ENCODE measurements at places on chromosomes 2 and 18.

DNA sequence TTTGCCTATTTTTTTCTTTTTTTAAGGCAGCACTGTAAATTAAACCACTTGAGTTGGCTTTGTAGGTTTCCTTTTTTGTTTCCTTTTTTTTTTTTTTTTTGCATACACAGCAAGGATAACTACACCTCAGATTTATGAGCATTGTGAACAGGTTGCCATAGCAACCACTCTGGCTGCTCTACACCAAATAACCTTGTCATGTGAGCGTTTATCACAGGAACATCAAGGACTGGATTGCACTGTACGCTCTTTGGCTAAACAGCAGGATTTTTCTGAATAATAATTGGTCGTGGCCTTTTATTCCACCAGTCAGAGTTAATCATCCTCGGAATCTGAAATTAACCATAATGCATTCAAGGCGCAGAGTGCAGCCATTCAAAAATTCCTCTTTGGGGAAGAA lies 199.1 kb upstream of the SLC14A2 start:
- no peak for DNase-seq

DNA sequence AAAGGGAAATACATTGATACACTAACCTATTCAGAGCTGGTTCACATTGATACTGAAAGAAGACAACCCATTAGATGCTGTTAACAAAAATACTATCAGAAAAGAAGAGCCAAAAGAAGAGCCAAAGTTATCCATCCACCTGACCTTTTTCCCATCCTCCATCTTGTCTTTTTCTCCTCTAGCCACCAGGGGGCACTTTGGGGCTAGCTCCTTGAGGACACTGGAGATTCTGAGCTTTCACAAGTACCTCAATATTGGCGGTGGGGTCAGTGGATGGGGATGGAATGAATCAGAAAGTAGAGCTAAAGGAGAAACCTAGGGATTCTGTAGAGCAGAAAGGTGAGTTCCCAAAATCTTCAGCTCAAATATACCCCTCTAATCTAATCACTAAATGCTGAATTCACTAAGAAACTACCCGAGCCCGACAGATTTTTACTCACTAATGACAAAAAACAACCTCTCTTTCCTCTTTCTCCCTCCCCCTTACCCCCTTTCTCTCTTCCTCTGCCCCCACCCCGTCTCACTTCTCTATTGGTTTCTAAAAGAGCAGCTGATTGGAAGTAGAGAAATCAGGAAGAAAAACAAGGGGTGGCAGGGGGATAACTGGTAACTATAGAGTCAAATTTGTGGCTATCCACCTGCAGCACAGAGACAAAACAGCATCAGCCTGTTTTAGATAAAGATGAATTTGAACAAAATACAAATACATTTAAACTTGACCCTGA lies 203.3 kb downstream of the TCF4 start:
- no peak for DNase-seq

DNA sequence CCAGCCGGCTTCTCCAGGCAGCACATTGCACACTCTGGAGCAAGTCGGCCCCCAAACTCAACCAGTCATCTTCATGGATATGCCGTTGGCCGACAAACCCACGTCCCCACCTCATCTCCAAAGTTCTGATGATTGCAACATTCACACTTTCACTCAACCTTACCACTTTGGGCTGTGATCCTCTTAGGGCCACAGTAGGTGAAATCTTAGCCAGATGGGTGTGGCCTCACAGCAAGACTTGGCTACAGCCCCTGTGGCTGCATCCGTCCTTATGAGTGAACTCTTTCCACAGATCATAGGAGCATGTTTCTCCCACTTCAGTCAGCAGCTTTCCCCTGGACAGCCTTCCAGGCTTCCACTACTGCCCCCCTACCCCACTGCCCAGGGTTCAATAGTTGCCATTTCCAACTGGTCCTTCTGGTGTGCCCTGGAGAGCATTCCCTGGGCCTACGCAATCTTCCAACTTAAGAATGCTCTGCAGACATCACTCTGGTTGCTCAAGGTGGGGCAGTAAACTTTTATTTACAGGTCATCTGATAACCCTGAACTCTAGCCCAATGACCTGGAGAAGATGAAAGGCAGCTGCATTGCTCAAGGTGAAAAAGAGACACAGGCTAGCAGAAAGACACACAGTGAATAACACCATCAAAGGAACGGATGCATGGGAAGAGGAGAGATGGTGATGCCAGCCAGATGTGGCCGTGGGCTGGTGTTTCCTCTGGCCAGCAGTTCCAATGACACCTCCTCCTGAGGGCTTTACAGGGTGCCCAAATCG lies 34.5 kb downstream of the ARL4C start:
- DNase-seq = no peak

DNA sequence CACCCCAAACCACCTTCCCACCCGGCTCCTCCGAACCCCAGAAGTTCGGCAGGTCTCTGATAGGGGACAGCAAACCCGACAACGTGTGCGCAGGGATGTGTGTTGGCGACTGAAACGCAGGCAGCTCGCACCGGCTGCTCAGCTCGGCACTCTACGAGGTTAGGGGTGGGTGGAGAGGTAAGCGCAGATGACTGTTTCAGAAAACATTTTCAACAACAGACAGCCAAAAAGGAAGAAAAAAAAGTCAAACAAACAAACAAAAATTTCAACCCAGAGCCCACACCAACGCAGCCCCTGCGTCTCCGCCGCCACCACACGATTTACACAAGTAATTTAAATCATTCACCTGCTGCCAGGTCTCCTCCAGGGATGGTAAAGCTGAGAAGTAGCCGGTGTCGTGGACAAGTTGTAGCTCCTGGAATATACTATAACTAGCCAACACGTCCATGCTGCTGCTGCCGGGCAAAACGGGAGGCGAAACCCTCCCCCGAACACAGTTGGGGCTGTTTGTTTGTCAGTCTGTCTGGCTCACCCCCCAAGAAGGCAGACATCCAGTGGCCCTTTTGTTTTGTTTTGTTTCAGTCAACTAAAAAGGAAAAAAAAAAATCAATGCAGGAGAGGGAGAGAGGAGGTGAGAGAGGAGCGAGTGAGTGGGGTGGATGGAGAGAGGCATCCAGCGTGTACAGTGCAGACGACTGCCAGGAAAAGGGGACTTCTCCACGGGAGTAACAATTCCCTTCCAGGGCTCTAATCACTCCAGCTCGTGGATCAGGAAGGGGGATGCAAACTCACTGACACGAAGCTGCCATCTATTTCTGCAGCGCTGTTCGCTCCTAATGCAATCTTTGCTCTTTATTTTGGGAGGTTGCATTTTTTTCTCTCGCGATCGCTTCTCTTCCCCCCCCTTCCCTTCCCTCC lies at the start of gene KLF7:
Gene KLF7 (minus strand): TSS at position 828 of the 918 bp plus-strand sequence. CDS start 380 bp downstream, at position 448.
- peak; percentile 69 for DNase-seq

DNA sequence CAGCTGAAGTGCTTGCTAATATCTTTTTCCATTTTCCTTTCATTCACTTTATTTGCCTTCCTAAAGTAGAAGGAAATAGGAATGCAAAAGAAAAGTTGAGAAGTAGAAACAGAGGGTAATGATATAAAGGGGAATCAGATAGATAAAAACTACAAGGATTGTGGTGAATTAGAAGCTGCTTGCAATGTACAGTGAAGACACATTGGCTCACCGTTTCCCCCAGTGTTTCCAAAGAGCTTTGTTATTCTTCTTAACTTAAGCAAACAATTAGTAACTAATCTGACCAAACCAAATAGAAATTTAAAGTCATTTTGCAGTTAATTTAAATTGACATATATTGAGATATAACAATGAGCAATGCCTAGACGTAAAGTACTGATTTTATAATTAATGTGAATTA lies 63.4 kb downstream of the RELCH start:
- no peak for DNase-seq

DNA sequence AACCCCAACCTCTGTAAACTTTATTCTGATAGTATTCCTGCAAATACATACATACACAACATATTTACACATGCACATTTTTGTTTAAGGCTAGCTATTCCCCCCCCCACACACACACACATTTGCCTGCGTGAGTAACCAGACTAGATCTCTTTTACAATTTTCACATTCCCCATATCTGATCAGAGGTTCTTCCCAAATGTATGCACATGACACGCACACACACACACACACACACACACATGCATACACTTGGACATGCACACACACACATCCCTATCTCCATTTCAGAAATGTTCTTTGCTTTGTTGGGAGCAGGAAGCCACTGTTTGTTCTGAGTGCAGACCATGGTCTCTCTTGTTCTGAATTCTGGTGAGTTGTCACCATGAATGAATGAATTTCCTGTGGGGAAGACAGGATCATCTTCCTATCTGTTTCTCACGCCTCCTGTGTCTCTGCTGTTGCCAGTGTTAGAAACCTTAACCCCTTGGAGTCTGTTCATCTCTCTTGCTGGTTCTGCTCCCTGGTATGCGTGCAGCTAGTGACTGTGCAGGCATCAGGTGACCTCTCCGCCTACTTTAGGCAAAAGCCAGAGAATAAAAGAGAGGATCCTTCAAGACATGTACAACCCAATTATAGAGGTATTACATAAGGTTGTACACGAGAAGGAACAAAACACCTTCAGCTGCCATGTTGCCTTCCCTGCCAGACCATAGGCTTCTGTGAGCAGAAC lies 251.0 kb upstream of the RAB12 start:
- no peak for DNase-seq

DNA sequence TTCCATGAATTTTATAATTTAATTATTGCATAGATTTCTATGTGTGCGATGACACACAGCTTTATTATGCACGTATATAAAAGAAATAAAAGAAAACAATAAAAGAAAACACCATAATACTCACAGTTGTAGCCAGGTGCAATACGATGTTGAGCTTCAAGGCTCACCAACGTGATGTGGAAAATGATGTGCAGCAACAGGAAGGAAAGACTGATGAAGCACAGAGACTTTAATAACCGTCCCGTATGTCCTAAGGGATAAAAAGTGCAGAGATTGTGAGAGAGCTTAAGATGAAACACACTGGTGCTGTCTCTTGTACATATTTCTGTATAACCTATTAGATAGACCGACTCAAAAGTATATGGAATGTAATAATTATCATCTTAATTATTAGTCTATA lies 170.0 kb downstream of the PIEZO2 start:
- no peak for DNase-seq

- no peak for DNase-seq
Measured at GRCh38 chr2:167504695-167505094, 616.4 kb downstream of the XIRP2 start.

DNA sequence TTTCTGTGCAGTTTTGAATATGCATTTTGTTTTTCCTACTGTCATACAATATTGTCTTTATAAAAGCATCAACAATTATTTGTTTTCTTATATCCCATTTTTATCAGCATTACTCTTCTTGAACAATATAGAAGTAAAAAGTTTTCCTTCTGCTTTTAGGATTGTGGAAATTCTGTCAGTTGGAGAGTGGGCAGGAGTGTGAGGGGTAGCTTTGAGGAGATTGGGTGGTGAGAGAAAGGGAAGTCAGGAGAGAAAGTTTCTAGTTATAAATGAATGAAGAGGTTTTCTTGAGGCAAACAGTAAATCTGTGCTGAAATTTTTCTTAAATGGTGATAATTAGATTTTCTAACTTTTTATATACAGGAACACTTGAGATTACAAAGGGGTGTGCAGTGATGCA lies 151.7 kb upstream of the NOSTRIN start:
- no peak for DNase-seq

- no peak for DNase-seq
Measured at GRCh38 chr2:223599640-223600380, 2.4 kb downstream of the SCG2 start.

DNA sequence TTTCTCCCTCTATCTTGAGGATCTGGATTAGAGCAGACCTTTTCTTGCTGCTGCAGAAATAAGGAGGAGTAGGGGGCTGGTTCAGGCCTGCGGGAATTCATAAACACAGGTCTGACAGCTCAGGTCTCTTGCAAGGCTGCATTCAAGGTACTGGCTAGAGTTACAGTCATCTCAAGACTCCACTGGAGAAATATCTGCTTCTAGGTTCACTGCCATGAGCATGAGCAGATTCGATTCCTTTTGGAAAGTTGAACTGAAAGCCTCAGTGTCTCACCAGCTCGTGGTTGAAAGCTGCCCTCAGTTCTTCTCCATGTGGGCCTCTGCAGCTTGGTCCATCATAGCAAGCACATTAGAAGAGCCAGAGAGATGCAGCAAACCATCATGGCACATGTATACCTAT lies 124.4 kb upstream of the SETBP1 start:
- no peak for DNase-seq

DNA sequence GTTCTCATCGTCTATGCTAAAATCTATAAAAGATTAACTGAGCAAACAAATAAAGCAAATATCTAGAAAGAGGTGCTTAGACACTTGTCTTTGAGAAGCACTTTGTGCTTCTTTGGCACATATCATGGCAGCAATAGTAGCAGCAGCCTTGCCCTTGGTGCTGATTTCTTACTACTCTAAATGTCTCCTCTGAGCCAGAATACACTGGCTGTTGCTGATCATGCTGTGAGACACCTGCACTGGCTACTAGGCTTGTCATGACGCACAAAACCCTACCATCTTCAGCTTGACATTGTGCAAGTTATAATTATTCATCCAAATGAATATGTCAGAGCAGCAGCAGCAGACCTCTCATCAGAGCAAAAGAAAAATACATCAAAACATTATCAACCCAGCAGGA lies 46.7 kb downstream of the FANCL start:
- DNase-seq = no peak

DNA sequence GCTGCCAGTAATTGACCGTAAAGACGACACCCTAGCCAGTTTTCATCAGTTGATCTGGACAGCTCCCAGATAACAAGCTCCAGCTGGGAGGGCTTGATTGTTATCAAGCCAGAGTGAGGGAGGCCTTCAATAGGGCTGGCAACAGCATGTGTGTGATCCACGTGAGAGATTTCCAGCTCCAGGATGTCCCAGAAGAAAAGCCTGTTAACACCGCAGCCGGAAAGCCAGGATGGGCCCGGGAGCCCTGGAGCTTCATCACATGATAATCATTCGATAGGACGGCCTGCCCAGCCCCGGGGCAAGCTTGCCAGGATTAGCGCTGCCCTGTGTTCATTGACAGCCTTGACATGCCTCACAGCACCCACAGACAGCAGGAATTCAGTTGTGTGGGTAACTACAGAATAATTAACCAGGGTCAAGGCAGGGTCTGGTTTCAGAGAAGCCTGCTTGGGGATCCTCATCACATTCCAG lies 182.5 kb downstream of the C1D start:
- no peak for DNase-seq

DNA sequence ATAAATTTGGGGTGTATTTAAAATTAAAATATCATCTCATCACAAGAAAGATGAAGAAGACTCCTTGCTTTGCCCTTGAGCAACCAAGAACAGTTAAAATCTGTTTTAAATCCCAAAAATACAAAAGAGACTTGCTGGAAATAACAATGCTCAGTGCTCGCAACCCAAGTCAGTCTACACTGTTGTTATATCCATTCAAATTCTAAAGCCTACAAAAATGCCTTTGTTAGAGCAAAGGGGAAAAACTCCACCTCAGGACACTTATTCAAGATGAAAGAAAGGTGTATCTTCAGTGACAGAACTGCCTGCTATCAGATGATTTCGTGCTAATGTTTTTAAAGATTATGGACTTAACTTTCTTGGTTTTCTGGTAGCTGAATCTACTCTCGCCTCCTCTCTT lies 111.9 kb upstream of the TANK start:
- DNase-seq = no peak

- DNase-seq = no peak
Measured at GRCh38 chr2:98809878-98810587, 79.1 kb upstream of the MGAT4A start.

DNA sequence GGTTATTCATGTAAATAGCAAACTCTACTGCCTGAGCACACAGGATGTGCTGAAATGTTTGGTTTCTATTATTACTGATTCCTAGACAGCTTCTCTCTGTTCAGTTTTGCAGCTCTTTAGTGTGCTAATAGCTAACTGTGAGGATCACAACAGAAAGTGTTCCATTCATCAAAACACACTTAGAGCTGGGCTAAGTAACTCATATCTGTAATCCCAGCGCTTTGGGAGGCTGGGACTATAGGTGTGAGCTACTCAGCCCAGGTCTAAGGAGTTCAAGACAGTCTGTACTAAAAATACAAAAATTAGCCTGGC lies 63.2 kb downstream of the MOGAT1 start:
- no peak for DNase-seq

Measured in stimulated activated naive CD4-positive, alpha-beta T cell treated with Interleukin-2 at 50 U/mL for 16 hours (primary cell).